ENCODE measurements at places on chromosomes 11 and 22.

DNA sequence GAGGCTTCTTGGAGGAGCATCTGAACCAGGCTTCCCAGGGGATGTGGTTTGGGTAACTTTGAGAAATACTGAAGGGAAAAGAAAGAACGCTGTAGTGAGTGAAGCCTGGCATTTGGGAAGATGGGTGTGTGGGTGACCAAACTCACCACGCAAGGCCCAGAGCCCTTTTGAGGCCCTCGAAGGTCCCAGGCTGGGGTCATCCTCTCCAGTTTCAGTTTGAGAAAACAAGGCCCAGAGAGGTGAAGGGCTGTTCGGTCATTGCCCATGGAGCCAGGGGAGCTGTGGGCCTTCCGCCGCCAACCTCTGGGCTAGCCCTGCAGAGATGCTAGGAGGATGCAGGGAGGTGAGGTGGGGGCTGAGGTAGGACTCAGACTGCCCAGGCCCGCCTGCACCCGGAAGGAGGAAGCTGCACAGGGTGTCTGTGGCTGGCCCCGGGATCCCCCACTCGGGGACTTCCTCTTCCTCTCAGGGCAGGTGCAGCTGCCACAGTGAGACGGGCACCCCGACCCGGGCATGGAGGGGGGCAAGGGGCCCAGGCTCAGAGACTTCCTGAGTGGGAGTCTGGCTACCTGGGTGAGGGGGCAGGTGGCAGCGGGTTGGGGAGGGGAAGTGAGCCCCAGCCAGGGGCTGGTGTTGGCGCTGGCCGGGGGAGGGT lies at the start of gene CCDC88B:
Gene CCDC88B (plus strand): TSS at position 451 of the 655 bp plus-strand sequence. CDS start 63 bp downstream, at position 514.
- no peak for DNase-seq

- no peak for DNase-seq
These were observed at the start of gene WNT11 for GRCh38 chr11:76206327-76207081. WNT11 (minus strand) TSS chr11:76206502; CDS start chr11:76206407, 95 bp downstream.

- DNase-seq, result peak; percentile 29
These were observed 15.9 kb upstream of the GLYATL1 start for GRCh38 chr11:58923300-58923788.

DNA sequence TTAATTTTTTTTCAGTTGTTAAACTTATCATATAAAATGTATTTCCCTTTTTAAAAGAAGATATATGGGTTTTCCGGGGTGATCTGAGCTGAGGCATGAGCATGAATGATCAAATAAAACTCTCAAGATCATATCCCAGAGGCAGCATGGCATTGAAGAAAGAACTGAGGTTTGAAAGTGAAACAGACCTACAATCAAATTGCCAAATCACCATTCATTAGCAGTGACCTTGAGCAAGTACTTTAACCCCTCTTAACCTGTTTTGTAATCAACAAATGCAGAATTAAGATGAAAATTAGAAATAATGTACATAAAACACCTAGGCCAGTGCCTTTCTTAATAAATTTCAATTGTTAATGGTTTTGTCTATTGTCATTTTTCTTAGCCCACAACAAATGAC lies 116.0 kb downstream of the RBFOX2 start:
- no peak for DNase-seq

- no peak for DNase-seq
These were observed 111.7 kb upstream of the RASSF10 start for GRCh38 chr11:12897390-12897789.

GRCh38 chr11:93166862-93167261 lies 30.9 kb downstream of the SLC36A4 start:
- no peak for DNase-seq

GRCh38 chr11:119783466-119784400 lies 54.7 kb upstream of the NECTIN1 start:
- no peak for DNase-seq

GRCh38 chr11:62805961-62806441 lies 761 bp upstream of the NXF1 start:
- no peak for DNase-seq

DNA sequence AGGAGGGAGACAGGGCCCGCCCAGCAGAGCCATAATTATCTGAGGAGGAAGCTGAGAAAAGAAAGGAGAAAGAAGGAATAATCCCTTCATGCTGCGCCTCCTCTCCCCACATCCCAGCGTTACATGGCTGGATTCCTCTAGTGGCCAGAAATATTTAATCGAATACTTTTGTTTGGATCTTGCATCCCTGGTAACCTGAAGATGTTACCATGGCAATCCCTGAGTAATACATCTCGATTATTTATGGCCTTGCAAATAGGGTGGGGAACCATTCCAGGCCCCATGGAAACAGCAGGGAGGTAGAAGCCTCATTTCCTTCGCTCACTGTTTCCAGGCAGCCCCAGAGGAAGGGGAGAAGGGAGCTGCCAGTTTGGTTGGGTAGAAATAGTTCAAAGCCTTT lies 357.7 kb downstream of the BUD13 start:
- peak; percentile 53 for DNase-seq

DNA sequence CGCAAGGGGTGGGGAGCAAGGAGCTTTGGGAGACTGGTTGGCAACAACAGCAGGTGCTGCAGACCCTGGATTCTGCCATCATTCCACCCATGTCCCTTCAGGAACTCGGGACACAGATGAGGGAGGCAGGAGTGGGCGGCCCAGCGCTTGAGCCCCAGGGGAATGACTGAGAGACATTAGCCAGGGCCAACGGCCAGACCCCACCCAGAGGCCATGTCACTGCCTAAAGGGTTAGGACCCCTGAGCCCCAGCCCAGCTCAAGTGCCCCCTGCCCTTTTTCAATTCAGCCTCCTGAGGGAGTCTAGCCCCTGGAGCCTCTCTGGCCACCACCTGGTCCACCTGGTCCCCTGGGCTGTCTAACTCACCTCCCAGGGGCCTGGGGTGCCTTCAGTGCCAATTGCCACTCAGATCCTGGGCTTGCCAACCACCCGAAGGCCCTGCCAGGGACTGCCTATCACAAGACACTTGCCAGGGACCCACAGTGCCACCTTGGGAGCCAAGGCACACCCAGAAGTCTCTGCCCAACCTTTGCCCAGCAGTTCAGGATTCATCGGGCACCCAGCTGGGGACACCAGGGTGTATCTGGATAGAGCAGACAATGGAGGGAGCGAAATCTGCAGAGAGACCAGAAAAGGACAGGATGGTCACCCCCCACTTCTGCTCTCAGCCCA lies 16.6 kb downstream of the MFNG start:
- DNase-seq, result no peak

Measured in astrocyte of the cerebellum (primary cell).